HCT116 (cell line): ENCODE measurements at places on chromosomes 5 and 9.

DNA sequence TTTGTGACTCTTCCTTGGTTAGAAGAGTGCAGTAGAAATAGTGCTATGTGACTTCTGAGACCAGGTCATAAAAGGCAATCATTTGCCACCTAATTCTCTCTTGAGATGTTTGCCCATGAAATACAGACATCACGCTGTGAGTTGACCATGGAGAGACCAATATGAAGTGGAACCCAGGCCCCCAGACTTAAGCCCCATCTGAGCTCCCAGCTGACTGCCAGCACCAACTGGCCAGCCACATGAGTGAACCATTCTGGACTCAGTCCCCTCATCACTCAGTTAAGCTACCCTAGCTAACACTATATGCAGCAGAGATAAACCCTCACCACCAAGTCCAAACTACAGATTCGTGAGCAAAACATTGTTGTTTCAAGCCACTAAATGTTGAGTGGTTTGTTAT lies 60.7 kb upstream of the NIPBL start:
- DNase-seq: no peak

DNA sequence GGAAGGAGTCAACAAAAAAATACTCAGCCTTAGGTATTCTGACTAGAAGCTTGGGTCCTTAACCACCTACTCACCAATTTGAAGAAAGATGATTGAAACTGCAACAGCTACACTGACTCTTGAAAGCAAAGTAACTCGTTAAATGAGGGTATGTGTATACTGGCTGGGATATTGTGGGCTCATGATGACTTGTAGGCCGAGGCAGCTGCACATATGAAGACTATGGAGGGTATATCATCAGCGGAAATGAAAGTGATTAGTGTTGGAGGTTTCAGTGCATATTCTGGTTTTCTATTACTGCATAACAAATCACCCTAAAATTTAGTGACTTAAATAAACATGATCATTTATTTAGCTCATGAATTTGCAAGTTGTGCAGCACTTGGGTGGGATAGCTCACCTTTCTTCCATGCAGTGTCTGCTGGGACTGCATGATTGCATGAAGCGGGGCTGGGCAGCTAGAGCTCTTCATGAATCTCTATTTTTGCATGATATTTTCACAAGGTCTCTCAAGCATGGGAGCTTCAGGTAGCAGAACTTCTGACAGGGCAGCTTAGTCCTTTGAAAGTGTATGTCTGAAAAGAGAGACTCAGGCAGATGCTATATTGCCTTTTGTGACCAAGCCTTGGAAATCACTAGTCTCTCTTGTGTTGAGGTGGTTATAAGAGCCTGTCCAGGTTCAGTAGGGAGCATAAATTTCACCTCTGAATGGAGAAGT lies 96.1 kb upstream of the CDKN2B start:
- DNase-seq: no peak

DNA sequence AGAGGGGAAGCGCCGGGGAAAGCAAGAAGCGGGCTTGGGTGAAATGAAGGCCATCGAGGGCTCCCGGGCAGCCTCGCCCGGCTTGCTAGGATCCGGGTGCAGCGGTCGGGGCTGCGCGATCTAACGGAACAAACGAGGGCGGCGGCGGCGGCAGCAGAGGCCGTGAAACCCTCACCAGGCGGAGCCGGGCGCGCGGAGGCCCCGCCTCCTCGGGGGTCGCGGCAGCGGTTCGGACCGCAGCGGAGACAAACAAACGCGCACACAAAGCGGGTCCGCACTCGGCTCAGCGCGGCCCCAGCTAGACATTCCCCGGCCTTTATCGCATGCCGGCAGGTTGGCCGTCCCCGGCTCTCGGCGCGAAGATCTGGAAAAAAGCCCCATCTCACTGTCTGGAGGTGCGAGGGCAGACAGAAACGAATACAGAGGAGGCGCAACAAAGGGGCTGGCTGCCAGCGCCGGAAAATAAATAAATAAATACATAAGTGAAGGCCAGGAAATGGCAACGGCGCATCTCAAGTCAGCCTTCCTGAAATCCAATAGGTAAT lies 10.5 kb upstream of the TRIM36 start:
- DNase-seq: no peak

GRCh38 chr9:91411096-91411771 lies 12.4 kb downstream of the NFIL3 start:
- DNase-seq: no peak

GRCh38 chr9:124766815-124767554 lies 4.1 kb downstream of the NR6A1 start:
- no peak for DNase-seq

DNA sequence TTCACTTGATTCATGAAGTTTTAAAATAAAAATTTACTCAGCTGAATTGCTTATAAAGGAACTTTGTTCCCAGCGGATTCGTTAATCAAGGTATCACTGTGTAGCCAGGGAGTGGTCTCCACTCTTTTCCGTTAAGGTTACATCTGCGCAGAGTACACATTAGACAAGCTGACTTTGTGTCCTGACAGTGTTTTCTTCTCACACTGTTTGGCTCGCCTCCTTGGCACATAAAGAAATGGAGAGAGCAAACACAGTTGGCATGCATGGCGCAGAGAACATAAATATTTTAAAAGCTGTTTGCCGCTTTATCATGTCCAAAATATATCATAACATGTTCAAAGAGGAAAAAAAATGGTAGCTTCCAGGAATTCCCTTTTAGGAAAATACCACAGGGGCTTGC lies 153.2 kb downstream of the EDIL3 start:
- no peak for DNase-seq

DNA sequence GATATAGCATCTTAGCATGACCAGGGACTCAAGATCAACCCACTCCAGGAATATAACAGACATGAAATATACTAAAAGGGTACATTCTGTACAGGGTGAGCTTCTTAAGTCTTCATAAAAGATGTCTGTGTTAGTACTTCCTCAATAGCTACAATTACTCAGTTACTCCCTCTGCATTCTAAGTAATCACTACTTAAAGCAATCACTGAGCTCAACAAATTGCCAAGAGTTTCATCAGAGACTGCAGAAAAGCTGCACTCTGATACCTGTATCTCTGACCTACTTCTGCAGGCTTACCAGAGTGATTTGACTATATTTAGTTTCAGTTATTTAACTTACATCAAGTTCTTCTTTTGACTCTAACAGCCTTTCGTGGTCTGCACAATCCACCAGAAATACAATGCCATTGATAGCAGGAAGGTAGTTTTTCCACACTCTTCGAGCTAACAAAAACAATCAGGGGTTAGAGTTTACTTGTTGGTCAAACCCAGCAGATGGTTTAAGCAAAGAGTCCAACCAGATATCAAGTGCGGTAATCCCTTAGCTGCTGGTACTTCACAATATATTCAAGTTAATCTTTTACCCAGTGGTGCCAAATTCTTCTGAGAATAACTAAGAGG lies 23.3 kb downstream of the SAR1B start:
- no peak for DNase-seq
